Activated T-helper 9 cell treated with anti-CD3 and anti-CD28 coated beads, Interleukin-2, amount 50 U/mL, for 16 hours (primary cell): ENCODE measurements at places on chromosomes 2 and 18.

- no peak for DNase-seq
These were observed 4.9 kb downstream of the GPR17 start for GRCh38 chr2:127650785-127651380.

GRCh38 chr2:50546790-50547189 lies 485.1 kb downstream of the NRXN1 start:
- no peak for DNase-seq

GRCh38 chr2:38129481-38129880 lies 53.5 kb upstream of the CYP1B1 start:
- no peak for DNase-seq

- no peak for DNase-seq
These were observed 133.3 kb downstream of the DNAH6 start for GRCh38 chr2:84649487-84650142.

GRCh38 chr2:217162533-217162932 lies 302.7 kb upstream of the TNP1 start:
- no peak for DNase-seq

DNA sequence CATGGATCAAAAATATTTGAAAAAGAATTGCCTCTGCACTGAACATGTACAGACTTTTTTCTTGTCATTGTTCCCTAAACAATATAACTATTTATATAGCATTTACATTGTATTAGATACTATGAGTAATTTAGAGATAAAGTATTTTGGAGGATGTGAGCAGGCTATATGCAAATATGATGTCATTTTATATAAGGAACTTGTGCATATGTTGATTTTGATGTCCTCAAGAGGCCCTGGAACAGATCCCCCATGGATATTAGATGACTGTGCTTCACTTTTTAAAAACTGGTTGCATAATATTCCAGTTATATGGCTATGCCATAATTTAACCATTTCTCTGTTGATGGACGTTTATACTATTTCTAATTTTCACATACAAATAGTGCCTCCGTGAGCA lies 16.5 kb downstream of the LCLAT1 start:
- no peak for DNase-seq

GRCh38 chr18:61572871-61573270 lies 239.6 kb downstream of the CDH20 start:
- no peak for DNase-seq

DNA sequence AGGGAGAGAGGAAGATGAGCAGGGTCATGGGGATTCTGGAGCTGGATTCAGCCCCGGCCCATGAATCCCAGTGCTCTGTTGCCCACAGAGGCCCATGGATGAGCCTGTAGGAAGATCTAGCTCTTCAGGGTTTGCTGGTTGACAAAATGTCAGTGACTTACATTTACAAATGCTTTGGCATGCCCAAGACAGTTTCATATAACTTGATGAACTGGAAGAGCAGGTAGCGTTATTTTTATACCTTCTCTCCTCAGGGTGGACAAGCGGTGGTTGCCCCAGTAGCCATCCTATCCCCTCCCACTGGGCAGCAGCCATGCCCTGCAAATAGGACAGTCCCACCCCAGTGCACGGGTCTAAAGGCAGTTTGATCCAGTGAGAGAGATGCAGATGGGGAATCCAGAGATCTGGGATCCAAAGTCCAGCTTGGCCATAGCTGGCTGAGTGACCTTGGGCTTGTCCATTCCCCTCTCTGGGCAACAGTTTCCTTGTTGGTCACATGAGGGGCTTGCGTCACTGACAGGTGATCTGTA lies 21.5 kb upstream of the KCNK3 start:
- no peak for DNase-seq

DNA sequence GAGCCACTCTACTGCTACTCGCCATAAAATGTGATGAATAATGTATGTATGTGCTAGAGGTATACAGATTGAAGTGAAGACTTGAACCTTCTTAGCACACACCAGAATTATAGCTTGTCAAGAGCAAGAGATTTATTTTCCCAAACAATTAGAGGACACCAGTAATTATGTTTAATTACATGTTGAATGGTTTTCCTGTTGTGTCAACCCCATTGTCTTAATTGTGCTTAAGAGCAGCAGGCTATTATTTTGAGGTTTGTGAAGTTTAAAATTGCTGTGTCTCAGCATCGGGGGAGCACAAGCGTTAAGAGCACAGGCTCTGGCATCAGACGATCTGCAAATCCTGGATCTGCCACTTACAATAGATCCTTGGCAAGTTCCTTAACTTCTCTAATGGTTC lies 29.0 kb downstream of the KIF5C start:
- no peak for DNase-seq
